Skeletal muscle cell (primary cell): ENCODE measurements at places on chromosomes 3 and 15.

- no peak for DNase-seq
These were observed 32.3 kb downstream of the TKT start for GRCh38 chr3:53223541-53223966.

DNA sequence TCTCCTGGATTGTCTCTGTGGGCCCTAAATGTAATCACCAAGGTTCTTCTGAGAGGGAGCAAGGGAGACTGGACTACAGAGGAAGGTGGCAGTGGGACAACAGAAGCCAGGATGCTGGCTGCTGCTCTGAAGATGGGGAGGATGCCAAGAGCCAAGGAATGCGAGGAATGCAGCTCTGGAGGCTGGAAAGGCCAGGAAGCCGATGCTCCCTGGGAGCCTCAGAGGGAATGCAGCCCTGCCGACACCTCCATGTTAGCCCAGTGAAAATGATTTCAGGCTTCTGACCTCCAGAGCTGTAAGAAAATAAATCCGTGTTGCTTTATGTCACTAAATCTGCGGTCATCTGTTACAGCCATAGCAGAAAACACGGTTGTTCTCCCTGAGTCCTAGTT lies 44.1 kb downstream of the UMPS start:
- DNase-seq, result no peak

- no peak for DNase-seq
These were observed 348.2 kb downstream of the NAALADL2 start for GRCh38 chr3:175207361-175207760.

DNA sequence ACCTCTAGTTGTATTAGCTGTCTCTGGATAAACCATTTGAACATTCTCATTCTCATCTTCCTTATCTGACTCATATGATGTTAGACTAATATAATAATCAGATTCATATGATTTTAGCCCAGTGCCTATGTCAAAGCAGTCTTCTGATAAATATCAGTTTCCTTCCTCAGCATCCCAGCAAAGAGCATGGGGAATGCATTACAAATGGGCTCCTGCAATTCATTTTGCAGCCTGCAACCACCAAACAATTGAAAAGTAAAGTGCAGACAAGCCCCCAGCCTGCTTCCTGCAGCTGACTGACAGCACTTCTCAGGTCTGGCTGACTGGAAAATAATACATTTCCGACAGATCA lies 78.2 kb upstream of the STAC start:
- DNase-seq, result no peak
